ENCODE measurements at places on chromosomes 5 and 9.
A peak's percentile ranks its signal among the peaks of the same experiment; 100 is the strongest.

GRCh38 chr9:117787746-117788145 lies 83.5 kb downstream of the TLR4 start:
- DNase-seq, result no peak

GRCh38 chr9:5453673-5454072 lies 3.3 kb downstream of the CD274 start:
- DNase-seq, result no peak

DNA sequence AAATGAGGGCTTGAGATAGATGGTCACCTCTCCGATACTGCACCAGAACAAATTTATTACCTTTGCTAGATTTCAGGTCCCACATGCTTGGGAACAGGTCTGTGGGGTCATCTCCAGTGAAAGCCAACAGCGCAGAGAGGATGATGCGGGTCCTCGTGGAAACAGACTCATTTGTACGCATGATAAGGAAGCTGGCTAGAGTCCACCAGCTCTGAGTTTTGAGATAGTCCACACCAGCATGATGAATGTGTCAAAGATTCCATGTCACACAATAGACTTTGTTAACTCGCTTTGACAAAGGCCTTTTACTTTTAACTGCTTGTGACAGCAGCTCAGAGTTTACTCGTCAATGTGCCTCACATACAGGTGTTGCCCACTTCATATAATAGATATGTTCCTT lies 105.4 kb upstream of the TBCA start:
- no peak for DNase-seq

GRCh38 chr5:2131826-2132496 lies 249.2 kb upstream of the IRX4 start:
- no peak for DNase-seq

DNA sequence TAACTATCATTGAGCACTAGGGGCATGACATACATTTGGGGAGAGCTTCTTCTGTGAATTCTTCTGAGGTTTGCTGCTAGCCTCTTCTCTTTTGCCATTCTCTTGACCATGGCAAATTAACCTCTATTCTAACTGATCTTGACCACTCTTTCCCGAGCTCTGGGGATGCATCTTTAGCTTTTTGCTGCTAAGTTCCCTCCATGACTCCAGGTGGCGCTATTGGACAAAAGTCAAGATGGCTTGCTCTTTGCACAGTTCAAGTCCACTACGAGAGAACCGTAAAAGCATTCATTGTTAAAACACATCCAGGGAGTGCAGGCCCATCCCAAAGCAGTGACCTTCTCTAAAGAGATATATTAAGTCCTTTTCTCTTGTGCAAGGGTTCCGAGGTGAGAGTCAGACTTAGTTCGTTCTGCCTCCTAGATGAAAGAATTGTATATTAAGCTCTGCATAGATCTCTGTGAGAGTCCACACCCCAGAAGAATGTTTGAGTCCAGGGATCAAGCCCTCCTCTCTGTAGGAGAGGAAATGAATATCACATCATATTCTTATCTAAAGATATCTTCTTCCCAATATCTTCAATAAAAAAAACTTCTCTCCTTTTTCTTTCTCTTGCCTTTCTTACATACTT lies 1152.9 kb upstream of the CDH6 start:
- DNase-seq, result no peak

- no peak for DNase-seq
Measured at GRCh38 chr9:23674016-23674585, 151.9 kb downstream of the ELAVL2 start.

GRCh38 chr9:27467486-27467885 lies 56.6 kb upstream of the IFNK start:
- DNase-seq, result no peak

DNA sequence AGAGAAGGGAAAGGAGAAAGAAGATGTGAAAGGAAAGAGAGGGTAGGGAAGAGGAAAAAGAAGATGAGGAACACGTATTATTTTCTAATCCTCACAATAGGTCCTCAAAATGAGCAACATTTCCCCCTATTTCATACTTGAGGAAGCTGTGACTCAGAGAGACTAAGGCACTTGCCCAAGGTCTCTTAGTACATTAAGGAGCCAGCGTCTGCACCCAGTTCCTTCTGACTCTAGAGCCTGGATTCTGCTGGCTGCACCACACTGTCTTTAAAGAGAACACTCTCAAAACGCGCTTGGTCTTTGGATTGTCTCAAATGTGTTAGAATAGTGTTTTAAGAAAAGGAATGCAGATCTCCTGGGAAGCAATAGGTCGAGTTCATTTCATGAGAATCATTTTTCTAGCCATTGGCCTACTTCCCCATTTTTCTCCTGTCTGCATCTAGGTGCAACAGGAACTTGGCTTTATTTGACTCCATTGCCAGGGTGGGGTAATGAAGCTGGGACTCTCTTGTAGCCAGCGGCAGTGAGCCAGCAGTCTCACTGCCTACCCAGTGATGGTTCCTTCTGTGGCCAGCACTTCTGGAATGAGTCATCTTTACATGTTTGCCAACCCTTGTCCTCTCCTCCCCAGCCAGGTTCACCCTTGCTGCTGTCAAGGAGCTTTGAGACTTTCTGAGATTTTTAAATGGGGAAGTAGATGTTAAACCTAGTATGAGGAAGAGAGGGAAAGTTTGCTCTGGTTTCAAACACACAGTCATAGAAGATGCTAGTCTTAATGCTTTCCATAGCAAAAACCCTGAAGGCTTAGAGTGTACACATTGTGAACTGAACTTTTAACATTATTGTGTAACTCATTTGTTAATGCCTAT lies 82.7 kb downstream of the DOCK8 start:
- no peak for DNase-seq

DNA sequence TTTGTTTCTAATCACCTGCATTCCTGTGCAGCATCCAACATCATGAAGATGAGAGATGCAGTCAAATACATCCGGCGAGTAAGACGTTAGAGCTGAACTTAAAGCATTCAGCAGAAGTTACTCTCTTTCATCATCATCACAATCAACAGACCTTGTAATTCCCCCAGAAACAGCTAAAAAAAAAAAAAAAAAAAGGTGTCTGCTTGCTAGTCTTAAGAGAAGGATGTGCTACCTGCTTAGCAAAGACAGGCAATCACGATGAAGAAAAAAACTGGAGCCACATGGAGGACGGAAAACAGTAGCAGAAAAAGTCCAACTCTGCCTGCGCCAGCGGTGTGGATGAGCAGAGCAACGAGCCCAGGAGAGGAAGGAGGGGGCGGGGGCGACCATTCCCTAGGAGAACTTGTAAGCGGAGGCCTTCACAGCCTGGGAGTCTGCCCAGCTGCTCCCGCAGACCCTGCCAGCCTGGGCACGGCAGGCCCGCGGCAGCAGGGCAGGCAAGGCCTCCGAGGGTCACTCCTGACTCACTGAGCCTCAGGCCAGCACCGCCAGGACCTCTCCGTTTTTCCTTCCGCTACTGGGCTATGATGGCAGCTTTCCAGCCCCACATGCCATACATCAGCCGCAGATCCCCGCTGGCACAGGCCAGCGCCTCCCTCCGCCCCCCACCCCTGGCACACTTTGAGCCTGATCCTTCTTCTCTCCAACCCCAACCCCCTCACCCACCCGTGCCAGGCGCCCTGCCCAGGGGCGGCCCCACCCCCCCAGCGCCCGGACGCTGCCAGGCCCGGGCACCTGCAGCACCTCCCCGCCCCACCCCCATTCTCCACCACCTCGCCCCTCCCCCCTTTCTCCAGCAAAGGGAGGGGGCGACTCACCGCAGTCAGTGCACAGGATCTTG lies 1.4 kb downstream of the NRG2 start:
- DNase-seq, result no peak

DNA sequence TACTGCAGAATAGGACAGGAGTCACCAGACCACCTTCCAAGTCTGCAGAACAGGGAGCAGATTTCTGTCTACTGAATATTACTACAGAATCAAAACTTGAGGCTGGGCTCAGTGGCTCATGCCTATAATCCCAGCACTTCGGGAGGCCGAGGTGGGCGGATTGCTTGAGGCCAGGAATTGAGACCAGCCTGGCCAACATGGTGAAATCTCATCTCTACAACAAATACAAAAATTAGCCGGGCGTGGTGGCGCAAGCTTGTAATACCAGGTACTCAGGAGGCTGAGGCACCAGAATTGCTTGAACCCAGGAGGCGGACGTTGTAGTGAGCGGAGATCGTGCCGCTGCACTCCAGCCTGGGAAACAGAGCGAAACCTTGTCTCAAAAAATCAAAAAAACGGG lies 710.8 kb upstream of the WWC1 start:
- no peak for DNase-seq

- DNase-seq, result no peak
Measured at GRCh38 chr9:137449931-137450538, 8.9 kb upstream of the ENTPD8 start.

DNA sequence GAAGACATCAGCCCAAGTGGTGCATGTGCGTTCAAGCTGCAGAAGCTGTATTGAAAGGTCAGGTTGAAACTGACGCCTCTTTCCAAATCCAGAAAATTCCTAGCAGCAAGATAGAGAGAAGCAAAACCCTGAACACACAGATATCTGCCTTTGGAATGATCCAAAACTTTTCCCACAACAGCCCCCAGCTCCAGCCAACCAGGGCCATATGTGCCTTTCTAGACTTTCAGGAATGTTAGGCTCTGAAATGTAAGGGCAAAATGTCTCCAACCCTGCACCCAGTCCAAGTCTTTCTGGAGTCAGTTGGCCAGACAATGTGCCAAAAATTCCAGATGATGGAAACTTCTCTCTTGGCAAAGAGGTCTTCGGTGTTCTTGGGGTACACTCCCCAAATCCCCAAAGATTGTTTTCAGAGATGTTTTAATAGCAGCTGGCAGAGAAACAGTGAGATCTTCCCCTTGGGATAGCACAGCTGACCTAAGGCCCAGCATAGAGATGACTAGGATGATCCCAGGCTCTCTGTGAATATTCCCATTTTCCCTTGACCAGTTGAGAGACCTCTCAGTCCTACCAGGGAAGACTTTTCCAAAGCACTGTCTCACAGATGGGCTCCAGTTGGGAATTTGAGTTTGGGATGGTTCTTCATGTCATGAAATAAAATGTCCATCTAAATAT lies 440.4 kb upstream of the CD180 start:
- DNase-seq, result no peak

DNA sequence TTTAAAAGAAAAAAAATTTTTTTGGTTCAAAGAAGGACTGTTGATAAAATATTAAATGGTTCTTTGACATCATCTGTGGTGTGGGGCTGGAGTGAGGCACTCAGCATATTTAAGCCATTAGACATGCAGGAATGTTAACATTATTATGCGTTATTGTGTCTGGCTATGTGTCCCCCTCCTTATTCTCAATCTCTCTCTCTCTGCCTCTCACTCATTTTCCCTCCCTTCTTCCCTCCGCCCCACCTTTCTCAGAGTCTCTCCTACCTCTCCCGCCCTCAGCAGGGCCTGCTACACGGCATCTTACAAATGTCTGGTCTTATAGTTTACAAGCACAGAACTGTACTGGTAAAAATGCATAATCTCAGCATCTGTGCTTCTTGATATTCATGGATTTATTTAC lies 287.8 kb upstream of the TMEM161B start:
- DNase-seq, result no peak

GRCh38 chr5:60435808-60436207 lies 264.2 kb downstream of the DEPDC1B start:
- DNase-seq, result no peak

DNA sequence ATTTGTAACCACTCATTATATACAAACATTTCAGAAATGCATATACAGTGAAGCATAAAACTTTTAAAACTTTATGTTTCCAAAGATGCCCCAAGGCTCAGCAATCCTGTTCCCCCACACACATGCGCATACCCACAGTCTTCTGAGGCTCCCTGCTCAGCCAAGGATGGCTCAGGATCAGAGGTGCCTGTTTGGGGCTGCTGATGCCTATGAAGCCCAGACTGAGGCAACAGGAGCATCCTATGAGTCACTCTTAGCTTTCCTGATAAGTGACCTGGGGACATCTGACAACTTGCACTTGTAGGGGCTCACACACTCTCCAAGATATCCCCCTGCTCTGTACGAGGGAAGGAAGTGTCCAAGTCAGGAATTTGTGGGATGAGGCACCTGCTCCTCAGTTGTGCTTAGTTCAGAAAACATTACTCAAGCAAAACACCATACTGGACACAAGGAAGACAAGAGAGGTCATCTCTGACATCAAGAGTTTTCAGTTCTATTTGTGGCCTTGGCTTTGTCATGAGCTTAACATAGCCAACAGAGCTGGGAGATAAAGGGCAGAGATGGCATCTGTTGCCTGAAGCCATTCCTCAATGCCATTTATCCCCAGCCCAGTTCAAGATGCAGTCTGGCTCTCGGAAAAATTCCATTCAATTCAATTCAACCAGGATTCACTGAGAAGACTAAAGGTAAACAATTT lies 62.3 kb downstream of the NIPSNAP3B start:
- DNase-seq, result no peak

DNA sequence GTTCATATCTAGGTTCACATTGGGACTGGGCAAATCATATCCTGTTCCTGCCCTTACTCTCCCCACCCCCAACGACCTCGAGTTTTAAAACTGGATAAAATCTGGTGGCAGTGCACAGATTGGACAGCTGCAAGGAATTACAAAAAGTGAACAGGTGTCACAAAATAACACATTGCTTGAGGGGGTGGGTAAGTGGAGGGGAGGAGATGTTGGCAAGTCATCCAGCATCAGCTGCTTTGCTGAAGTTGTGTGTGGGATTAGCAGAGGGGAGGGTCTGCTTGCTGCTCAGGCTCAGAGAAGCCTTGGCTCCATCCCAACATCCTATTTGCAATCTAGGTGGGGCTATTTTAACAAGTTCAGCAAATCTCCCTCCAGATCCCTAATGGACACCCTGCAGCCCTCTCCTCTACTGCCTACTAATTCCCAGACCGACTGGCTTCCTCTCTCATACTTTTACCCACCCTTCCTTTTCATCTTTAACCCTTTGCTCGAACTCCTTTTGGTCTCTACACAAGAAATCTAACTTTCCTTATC lies 39.8 kb upstream of the SLC24A2 start:
- no peak for DNase-seq

- DNase-seq, result peak; percentile 42
Measured at GRCh38 chr9:137295238-137295811, 6.7 kb downstream of the NRARP start.

- DNase-seq, result no peak
Measured at GRCh38 chr5:13987843-13988464, 43.5 kb upstream of the DNAH5 start.

All from activated T-helper 1 cell treated with anti-CD3 and anti-CD28 coated beads, Interleukin-12 subunit alpha, Interleukin-12 subunit beta, Interleukin-2, Interleukin-4 antibody, amounts not matched to agents 30 ng/mL and 10 ng/mL and 1 ng/mL, durations not matched to agents 14 hours and 24 hours and 36 hours (primary cell).